Effector CD4-positive, alpha-beta T cell (primary cell): ENCODE measurements at places on chromosomes 3 and 15.
A peak's percentile ranks its signal among the peaks of the same experiment; 100 is the strongest.

GRCh38 chr3:111227216-111227615 lies 155.6 kb downstream of the NECTIN3 start:
- DNase-seq, result no peak

DNA sequence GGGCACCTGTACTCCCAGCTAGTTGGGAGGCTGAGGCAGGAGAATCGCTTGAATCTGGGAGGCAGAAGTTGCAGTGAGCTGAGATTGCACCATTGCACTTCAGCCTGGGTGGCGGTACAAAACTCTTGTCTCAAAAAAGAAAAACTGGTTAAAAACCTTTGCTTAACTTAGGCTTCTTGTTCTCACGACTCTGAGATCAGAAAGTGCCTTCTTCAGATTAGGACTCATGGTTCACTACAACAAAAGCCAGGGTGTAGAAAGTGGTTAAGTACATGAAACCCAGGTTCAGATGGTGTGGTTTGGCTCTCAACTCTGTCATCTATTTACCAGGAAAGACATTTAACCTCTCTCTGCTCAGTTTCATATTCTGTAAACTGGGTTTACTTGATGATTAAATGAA lies 168.4 kb downstream of the TUSC7 start:
- DNase-seq, result no peak

- no peak for DNase-seq
Observed at GRCh38 chr15:83582381-83582780, 71.5 kb upstream of the ADAMTSL3 start.

- DNase-seq, result peak; percentile 84
Observed at GRCh38 chr3:157088601-157089454, 71.1 kb downstream of the CCNL1 start.

DNA sequence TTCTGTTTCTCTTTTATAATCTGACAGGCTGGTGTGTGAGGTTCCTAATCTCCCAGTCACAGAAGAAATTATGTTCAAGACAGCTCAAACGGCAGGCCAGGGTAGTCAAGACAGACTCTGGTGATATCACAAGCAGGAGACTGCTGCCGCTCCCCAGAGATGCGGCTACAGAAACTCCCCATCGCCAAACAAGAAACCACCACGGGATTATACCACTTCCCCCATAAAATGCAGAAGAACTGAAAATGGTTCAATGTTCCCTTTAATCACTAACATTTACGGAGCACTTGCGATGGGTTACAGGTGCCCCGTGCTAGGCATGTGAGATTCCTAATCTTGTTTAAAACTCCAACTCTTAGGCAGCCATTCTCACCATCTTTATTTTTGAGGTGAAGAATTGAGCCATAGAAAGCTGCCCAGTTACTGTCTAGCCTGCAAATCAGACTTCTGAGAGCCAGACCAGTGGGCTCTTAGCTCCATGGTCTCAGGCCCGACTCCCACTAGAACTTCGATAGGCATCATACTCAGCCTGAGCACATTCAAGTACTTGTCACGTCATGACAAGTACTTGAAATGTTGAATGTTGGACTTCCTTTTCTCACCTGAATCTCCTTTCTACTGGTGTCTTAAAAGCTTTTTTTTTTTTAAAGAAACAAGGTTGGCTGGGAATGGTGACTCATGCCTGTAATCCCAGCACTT lies 58.4 kb downstream of the TBC1D2B start:
- DNase-seq, result no peak

- no peak for DNase-seq
Observed at GRCh38 chr3:148203297-148204010, 494.2 kb upstream of the AGTR1 start.

DNA sequence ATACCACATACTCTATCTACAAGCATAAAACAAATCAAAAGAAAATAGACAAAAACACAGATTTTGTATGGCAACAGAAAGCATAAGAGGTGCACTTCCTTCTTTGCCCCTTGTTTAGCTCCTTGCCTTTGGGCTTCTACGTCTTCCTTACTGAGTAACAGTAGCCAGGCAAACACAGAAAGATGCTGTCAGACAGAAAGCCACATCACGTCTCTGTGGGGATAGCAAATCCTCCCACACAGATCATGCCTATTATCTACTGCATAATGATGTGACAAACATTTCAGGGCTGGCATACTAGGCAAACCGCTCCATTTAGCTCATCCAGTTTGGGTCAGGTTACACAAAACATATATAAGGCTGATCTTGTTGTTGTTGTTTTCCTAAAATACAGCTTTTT lies 92.7 kb downstream of the BOC start:
- no peak for DNase-seq

- DNase-seq, result no peak
Observed at GRCh38 chr3:113498221-113499005, 16.5 kb downstream of the SPICE1 start.

DNA sequence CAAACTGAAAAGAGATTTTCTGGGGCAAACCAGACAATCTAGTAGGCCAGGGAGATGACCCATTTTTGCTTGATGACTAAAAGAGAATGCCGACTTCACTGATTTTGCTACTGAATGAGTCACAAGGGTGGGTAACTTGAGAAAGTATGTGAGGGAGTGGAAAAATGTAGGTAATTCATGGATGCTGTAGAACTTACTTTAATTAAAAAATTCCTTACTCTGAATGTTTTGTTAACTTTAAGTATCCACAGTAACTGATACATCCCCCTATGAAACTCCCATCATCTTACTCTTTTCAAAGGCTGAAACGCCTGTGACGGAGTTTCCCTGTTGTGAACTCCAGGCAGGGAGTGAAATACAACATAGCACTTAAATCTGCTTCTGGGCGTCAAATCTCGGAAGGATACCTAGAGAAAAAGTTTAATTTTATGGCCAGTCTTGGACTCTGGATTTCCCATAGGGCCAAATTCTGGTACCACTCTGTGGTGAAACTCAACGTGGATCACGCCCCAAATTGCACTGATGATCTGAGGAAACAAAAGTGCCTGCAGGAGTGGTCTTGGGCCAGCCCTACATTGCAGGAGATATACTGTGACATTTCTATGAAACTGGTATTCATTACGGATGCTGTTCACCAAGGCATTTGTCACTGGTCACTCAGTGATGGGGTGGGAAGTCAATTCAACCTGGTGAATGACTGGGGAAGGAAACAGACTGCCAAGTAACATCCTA lies 24.0 kb downstream of the GOLIM4 start:
- DNase-seq, result no peak

DNA sequence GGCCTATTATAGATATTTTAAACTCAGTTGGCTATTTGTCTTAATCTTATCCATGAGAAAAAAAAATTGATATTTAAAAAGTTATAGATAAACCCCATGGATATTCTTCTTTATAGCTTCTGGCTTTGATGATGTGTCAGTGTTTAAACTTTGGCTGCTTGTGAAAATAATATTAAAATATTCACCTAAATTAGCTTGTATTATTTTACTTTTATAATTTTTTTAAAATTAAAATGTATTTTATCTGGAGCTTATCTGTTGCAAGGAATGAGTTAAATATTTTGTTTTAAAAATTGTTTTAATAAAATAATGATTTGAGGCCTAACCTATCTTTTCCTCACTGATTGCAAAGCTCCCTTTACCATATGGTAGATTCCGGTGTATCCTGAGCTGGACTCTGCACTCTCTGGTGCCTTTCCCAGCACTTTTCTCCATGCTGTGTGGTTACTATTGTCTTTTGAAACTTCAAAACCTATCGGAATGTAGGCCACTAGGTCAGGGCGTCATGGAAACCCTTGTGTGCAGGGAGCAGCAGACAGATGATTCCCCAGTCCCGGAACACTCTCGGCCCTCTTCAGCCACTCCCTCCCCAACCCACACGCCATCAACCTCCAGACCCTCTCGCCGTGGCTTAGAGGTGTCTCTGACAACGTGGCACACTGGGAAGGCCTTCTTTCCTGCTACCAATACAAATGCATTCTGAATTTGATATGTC lies 252.3 kb upstream of the ATP10A start:
- no peak for DNase-seq

GRCh38 chr3:182568261-182568660 lies 225.0 kb upstream of the ATP11B start:
- no peak for DNase-seq

- DNase-seq, result no peak
Observed at GRCh38 chr15:87672309-87673288, 583.9 kb downstream of the NTRK3 start.

GRCh38 chr3:59879031-59879581 lies 829.3 kb upstream of the CFAP20DC start:
- no peak for DNase-seq

- no peak for DNase-seq
Observed at GRCh38 chr3:76566211-76566534, 473.7 kb upstream of the ROBO2 start.

DNA sequence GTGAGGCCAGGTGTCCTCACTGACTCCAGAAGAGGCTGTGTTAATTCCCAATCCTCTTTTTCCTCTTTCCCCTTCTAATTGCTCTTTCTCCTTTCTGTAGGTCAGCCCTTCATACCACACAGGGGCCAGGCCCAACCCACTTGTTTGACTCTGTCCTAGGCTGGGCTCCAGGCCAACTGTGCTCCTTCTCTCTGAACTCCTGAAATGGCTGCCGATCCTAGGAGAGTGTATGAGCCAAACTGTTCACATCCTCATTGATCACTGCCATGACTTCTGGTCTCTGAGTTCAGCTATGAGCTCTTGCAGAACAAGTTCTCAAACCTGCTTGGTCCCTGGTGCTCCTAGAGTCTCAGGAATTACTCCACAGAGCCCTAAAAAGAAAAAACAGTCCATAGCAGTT lies 145.1 kb downstream of the VGLL4 start:
- DNase-seq, result no peak

GRCh38 chr3:58335652-58335947 lies 2.9 kb downstream of the PXK start:
- no peak for DNase-seq

- no peak for DNase-seq
Observed at GRCh38 chr15:27017168-27017809, 46.3 kb downstream of the GABRG3 start.

DNA sequence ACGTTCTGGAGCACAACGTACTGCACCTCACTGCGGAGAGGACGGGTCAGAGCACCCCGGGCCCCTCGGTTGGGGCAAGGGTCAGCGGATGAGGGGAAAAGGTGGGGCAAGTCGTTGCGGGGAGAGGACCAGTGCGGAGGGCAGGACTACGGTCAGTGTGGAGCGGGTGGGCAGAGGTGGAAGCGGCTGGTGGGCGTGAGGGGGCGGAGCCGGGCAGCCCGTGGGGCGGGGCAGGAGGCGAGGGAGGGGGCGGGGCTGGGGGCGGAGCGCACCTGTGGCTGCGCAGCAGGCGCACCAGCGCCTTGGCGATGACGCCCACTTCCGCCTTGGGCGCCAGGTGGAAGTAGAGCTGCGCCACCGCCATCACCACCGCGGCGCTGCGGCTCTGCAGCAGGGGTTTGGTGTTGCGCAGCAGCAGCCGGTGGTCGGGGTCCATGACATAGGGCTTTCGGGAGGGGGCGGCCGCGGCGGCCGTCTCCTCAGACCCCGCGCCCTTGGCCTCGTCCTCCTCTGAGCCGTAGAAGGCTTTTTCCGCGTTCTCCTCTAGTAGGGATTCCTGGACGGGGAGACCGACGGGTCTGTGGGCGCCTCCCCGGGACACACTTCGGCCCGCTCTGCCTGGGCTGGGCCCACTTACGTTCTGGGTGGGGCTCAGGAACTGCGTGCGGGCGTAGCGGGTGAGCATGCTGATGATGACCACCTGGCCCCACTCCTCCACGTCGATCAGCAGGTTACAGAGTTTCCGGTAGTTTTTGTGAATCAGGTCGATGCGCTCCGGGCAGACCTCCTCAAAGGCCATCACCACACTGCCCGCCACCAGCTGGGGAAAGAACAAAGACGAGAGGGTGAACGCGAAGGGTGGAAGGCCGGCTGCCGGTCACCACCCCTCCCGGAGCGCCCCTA lies 29.2 kb downstream of the AP3B2 start:
- peak; percentile 69 for DNase-seq

GRCh38 chr3:5563537-5564277 lies 376.2 kb downstream of the EDEM1 start:
- no peak for DNase-seq

GRCh38 chr3:128480278-128480677 lies 12.7 kb downstream of the GATA2 start:
- DNase-seq, result no peak

GRCh38 chr3:10154335-10155122 lies 10.2 kb upstream of the IRAK2 start:
- no peak for DNase-seq

DNA sequence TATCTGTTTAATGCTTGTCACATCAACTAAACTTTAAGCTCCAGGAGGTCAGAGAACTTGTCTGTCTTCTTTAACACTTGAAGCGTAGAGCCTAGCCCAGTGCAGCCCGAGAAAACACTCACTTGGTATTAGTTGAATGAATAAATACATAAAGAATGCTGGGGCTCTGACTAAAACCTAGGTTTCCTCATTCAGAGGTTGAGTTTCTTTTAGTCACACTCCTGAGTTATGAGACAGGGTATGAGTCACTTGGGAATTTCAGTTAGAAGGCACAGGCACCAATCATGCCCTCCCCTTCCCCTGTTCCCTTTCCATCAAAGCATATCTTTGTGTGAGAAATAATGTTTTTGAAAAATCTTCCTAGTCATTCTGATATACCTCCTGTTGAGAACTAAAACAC lies 589.8 kb upstream of the DPPA4 start:
- no peak for DNase-seq
